Dermis blood vessel endothelial cell (primary cell): ENCODE measurements at places on chromosomes 16 and 17. TPM values are rescaled to one million over a fixed set of nuclear protein-coding genes. Genes with fewer than 3 reads are reported as not detected.

The CHST5 gene
- not detected in 2 replicates for total RNA-seq

The CLDN9 gene
- not detected in 2 replicates for total RNA-seq

The B3GNT9 gene
- total RNA-seq: 3.5 and 5.3 TPM in 2 replicates

The OR1E2 gene
- not detected in 2 replicates for total RNA-seq

The NAGS gene
- total RNA-seq: 6.8 and 10.0 TPM in 2 replicates

The TBC1D28 gene
- total RNA-seq: not detected in 2 replicates

The CEP112 gene
- total RNA-seq: 12.8 and 14.8 TPM in 2 replicates

The COQ7 gene
- total RNA-seq: 23.5 and 32.1 TPM in 2 replicates

The CD7 gene
- not detected in 2 replicates for total RNA-seq

The AOC2 gene
- total RNA-seq: 0.42 and 0.85 TPM in 2 replicates

The HOXB1 gene
- not detected in 2 replicates for total RNA-seq

DNA sequence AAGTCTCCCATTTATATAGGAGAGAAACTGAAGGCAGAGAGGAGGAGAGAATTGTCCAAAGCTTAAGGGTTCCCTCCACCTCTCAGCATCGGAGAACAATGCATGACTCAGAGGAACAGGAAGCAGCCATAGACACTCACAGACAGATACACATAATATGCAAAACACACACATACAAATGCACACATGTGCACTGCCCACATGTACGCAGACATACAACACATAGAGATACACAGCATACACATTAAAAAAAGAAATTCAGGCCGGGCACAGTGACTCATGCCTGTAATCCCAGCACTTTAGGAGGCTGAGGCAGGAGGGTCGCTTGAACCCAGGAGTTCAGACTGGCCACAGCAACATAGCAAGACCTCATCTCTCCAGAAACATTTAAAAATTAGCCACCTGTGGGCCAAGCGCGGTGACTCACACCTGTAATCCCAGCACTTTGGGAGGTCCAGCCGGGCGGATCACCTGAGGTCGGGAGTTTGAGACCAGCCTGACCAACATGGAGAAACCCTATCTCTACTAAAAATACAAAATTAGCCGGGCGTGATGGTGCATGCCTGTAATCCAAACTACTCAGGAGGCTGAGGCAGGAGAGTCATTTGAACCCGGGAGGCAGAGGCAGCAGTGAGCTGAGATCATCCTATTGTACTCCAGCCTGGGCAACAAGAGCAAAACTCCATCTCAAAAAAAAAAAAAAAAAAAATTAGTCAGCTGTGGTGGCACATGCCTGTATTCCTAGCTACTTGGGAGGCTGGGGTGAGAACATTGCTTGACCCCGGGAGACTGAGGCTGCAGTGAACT lies 11.3 kb downstream of the ERAL1 start:
- peak; percentile 81 for DNase-seq

GRCh38 chr16:65548470-65548869 lies 426.6 kb upstream of the CDH11 start:
- DNase-seq: no peak

DNA sequence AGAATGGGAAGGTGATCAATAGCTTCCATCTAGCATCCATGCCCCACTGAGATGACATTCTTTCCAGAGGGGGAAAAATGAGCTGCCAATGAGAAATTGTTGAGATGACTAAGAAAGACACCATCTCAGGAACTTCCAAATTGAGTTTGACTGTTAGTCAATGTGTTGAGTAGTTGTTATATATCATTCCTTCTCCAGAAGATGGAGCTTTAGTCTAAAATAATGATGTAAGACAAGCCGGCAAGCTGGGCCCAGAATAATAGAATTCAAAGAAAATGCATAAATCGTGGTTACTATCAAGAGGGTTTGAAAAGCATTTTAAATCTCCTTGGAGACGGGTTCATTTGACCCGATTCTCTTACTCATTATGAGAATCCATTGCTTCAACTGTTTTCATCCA lies 71.0 kb upstream of the ATF7IP2 start:
- DNase-seq: peak; percentile 7

- no peak for DNase-seq
These were observed 32.2 kb downstream of the ARHGAP44 start for GRCh38 chr17:12821376-12821940.

GRCh38 chr16:14586637-14587305 lies 43.3 kb downstream of the PARN start:
- no peak for DNase-seq

GRCh38 chr17:60538726-60539125 lies 12.7 kb upstream of the APPBP2 start:
- DNase-seq: no peak

GRCh38 chr16:1412847-1413246 lies 1.7 kb downstream of the UNKL start:
- DNase-seq: no peak

DNA sequence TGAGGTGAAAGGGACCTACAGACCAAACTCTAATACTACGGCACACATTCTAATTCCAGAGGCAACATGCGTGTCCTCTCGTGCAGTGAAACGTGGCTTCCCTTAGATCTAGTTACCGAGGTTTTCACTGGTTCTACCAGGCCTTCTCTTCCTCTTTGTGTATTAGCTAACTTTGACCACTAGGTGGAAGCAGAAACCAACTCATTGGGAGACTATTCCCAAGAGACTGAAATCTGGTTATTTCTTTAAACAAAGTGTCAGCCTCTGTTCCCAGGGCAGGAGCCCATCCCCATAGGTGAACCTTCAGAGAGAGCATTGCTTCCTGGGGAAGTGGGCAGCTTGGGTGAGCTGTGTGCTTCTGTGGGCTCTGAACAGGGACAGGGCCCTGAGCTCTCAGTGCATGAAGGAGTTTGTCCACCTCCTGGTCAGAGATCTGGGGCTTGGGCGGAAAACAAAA lies 19.7 kb upstream of the RCVRN start:
- peak; percentile 64 for DNase-seq

- DNase-seq: no peak
These were observed 5.5 kb downstream of the TRAF7 start for GRCh38 chr16:2160915-2161551.

GRCh38 chr16:81491541-81492188 lies 47.1 kb downstream of the CMIP start:
- DNase-seq: peak; percentile 35

- DNase-seq: peak; percentile 61
These were observed 4.0 kb upstream of the ABCC3 start for GRCh38 chr17:50630524-50631194.

DNA sequence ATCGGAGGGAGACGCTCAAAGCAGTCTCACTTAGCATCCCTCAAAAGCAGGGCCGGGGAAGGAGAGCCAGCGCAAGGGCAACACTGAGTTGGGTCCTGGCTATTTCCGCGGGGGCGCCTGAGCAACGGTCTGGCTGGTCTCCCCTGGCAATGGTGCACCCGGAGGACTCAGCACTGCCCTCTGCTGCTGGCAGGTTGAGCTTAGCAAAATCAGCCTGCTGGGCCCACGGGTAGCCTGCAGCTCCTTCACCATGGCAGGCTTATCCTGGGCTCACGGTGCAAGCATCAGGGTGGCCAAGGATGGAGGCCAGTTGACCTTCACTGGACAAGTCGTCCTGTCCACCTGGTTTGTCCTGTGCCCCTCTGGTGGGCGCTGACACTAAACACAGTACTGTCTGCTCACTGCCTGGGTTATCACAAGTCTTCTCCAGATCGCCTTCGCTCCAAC lies 14.4 kb upstream of the ALDH3A1 start:
- DNase-seq: peak; percentile 82

DNA sequence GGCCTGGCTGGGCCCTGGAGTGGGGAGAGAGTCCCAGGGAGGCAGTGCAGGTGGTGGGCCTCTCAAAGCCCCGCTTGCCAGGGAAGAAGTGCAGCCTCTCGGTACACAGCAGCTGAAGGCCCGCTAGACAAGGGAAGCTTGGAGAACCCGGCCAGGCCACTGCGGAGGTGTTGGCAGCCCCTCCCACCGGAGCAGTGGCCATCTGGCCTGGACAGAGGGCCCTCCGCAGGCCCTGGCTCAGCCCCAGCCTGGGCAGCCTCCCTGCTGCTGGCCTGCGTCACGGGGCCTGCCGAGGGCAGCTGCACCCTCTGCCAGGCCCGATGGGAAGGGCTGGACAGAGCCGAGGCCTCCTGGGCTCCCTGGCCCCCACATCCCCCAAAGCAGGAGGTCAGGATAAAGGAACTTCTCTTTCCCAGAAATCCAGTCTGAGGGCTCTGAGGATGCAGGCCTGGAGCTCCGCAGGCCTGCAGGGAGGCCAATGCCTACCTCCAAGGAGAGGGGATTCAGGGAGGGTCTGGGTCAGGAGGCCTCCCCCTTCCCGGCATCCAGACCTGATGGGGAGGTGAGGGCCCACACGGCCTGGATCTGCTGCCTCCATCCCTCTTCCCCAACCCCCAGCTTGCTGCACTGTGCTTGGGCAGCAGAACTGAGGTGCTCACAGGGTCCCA lies 4.3 kb downstream of the SPPL2C start:
- no peak for DNase-seq

- no peak for DNase-seq
These were observed at the start of gene GP1BA for GRCh38 chr17:4931963-4932362. TSS of gene GP1BA (plus strand) at chr17:4932277. CDS start at chr17:4932605, 328 bp downstream.

GRCh38 chr17:77085926-77086432 lies 54.8 kb upstream of the SEC14L1 start:
- DNase-seq: peak; percentile 67

GRCh38 chr17:83186751-83187421 lies 107.5 kb downstream of the METRNL start:
- no peak for DNase-seq

- no peak for DNase-seq
These were observed 16.7 kb upstream of the ADGRG1 start for GRCh38 chr16:57611706-57612105.

DNA sequence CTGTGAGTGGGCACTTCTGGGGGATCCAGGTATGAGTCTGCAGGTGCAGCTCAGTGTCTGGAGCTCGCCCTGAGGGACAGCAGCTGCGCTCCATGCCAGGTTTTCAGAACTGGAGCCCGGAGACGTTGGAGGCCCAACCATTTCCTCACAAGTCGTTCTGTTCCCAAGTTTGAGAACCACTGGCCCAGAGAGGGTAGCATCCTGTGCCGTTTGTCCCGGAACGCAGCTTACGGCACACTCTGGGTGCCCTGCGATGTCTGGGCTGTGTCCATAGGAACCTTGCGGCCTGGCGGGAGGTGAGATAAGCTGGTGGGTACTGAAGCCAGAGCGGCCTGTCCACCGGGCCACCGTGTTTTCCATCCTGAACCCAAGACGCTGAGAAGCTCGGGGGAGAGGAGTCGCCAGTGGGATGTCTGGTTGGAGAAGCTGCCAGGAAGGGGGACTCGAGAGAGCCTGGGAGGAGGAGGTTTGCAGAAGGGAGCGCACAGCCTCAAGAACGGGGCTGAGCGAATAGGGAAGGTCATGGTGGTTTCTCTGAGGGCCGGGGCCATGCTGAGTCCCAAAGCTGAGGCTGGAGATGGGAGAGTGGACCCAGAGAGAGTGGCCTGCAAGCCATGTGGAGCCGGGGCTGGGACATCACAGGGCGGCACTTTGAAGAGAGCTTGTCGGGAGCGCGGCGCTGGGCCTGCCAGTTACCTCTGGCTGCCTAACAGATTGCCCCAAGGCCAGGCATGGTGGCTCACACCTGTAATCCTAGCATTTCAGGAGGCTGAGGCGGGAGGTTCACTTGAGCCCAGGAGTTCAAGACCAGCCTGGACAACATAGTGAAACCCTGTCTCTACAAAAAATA lies 211.0 kb upstream of the GSE1 start:
- no peak for DNase-seq

- DNase-seq: no peak
These were observed 98.1 kb downstream of the SDK2 start for GRCh38 chr17:73546114-73546513.

DNA sequence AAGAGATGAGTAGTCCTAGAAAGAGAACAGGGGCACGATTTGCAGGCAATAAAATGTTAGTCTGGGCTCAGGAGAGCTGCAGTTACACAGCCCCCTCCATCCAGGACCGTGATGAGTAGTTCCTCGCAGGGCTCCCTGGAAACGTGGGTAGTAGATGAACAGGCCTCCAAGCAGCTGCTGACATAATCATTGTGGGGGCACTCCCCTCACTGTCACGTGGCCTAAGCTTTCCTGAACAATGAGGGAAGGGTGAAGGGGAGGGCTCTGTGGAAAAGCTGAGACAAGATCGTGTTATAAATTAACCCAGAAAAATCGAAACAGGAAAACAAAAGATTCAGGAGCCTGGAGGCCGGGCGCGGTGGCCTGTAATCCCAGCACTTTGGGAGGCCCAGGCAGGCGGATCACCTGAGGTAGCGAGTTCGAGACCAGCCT lies 1.3 kb upstream of the PER1 start:
- DNase-seq: peak; percentile 97

DNA sequence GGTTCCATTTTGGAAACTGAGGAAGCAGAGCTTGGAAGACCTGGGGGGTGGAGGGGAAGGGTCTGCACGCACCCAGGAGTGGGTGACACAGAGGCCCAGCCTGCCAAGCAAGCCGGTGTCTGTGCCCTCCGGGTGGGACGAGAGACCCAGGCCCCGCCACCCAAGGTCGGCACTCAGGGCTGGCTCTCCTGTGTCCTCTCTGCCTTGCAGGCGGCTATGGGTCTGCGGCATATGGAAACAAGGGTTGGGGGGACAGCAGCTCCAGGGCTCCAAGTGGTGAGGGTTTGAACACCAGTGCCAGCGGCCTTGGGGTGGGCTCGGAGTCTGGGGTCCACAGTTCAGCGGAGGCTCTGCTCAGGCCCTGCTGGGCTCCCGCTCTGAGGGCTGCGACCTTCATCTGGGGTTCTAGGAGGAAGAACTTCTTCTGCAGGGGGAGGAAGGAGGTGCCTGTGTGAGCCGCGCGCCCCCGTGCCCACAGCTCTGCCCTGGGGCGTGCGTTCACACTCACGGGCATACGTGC lies 4.6 kb upstream of the CD7 start:
- no peak for DNase-seq

GRCh38 chr16:75231570-75231969 lies 12.8 kb downstream of the CTRB1 start:
- no peak for DNase-seq

- no peak for DNase-seq
These were observed 11.2 kb downstream of the NLK start for GRCh38 chr17:28053725-28054124.

GRCh38 chr17:76986365-76986764 lies 118.2 kb downstream of the MGAT5B start:
- DNase-seq: no peak

GRCh38 chr16:68003031-68003430 lies 3.7 kb upstream of the DPEP2 start:
- no peak for DNase-seq

GRCh38 chr17:49946964-49947584 lies 21.9 kb upstream of the DLX4 start:
- DNase-seq: no peak

- no peak for DNase-seq
These were observed 44.4 kb upstream of the SCNN1B start for GRCh38 chr16:23257682-23258081.

DNA sequence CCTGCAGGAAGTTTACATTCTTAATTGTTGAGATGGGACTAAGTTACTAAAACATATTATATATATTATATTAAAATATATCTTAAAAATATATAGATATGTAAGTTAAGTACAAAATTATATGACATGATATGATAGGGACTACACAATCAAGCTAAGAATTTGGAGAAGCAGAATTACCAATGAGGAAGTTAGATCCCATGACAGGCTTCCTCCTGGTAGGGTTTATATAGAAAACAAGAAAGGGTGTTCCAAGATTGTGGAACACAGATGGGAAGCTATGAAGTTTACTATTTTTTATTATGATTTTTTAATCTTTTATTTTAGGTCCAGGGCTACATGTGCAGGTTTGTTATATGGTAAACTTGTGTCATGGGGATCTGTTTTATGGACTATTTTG lies 260.8 kb upstream of the ZFHX3 start:
- no peak for DNase-seq

- DNase-seq: no peak
These were observed 2.3 kb downstream of the CLUH start for GRCh38 chr17:2709183-2709661.

GRCh38 chr16:68289621-68290329 lies 21.0 kb downstream of the SLC7A6OS start:
- DNase-seq: peak; percentile 76
